ENCODE measurements at places on chromosomes 5 and 9.

GRCh38 chr9:135512241-135512603 lies 9.0 kb upstream of the LCN1 start:
- DNase-seq: no peak

DNA sequence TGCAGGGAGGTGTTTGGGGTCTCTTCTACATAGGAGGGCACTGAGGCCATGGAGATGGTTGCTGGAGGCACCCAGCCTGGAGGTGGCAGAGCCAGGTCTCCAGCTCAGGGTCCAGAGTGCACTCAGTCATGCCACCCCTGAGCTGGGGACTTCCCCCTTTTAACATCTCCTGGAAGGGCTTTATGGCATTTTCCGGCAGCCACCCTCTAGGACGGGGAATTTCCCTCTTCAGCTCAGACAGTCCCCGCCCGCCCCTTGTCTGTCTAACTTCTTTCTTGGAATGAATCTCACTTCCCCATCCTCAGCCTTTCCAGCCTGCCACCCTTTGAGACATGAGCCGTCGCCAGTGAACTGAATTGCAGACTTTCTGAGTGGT lies 49.9 kb downstream of the COL15A1 start:
- DNase-seq: peak; percentile 94

DNA sequence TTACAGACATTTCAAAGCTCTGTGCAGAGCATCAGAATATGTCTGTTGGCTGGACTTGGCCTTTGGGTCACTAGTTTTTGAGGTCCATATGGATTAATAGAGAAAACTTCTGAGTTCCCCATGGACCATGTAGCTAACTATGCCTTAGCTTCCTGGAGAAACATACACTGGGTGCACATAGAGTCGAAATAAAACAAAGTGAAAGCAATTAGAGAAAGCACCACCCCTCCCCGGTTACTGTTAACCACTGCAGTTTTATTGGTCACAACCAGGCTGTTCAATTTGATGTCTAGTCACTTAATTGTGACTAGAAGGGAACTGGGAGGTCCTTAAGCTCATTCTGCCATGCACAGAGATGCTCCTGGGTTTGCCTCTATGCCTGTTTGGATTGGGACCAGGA lies 4.2 kb downstream of the FAM240B start:
- DNase-seq: no peak

- DNase-seq: no peak
These were observed 15.6 kb upstream of the ACSL6 start for GRCh38 chr5:132027027-132027426.

- DNase-seq: no peak
These were observed 90.8 kb downstream of the PLPPR1 start for GRCh38 chr9:101119206-101119819.

- DNase-seq: no peak
These were observed 39.5 kb upstream of the PHF2 start for GRCh38 chr9:93536874-93537273.

GRCh38 chr5:4410151-4410550 lies 730.0 kb upstream of the ADAMTS16 start:
- no peak for DNase-seq

DNA sequence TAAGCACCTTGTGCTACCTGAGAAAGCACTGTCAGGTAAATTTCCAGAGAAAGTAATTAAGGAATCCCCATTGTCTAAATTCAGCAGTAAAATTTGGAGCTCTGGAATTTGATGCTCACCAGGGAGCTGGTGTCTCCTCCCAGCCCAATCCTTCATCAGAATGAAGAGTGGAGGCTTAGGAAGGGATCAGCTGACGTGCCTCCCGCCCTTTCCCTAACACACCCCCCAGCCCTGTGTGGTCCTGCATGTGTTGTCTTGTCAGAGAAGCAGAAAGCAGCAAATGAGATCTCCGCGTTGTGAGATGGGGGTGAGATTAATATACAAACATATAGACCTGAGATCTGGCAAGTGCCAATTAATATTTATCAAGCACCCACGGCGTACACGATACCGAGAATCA lies 26.9 kb upstream of the BARHL1 start:
- no peak for DNase-seq

DNA sequence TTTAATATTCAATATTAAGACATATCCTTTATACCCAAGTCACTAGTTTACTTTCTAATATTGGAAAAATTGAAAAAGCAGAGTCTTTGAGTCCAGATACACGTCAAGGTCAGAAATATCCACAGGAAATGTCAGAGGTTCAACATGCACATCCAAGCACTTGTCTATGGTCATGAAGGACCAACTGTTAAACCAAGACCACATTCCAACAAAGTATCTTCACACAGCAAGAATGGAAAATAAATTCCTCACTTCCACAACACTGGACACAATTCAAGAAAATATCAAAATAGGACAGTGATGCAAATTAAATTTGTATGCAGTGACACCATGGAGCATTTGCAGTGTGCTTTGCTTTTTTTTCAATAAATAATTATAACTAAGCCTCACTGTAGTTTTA lies 142.5 kb downstream of the GABRB2 start:
- DNase-seq: no peak

DNA sequence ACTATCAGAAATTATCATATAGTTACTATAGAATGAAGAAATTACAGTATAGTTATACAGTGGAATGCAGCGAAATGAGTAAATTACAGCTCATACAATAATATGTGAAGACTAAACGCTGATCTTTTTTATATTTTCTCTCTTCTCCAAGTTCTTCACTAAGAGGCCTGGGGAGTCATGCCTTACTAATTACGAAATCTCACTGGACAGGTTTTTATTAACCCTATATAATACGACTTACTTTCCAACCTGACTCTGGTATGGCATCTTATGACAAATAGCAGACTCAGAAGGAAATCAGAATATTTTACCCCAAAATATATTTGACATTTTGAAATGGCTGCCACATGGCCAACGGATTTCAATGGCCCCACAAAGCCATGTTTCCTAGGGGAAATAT lies 9.1 kb downstream of the CARNMT1 start:
- no peak for DNase-seq

- no peak for DNase-seq
These were observed 3.8 kb downstream of the GPR150 start for GRCh38 chr5:95623706-95624105.

- DNase-seq: no peak
These were observed 480.2 kb downstream of the CAAP1 start for GRCh38 chr9:26412446-26412845.

GRCh38 chr5:17089690-17090089 lies 127.7 kb upstream of the BASP1 start:
- no peak for DNase-seq

DNA sequence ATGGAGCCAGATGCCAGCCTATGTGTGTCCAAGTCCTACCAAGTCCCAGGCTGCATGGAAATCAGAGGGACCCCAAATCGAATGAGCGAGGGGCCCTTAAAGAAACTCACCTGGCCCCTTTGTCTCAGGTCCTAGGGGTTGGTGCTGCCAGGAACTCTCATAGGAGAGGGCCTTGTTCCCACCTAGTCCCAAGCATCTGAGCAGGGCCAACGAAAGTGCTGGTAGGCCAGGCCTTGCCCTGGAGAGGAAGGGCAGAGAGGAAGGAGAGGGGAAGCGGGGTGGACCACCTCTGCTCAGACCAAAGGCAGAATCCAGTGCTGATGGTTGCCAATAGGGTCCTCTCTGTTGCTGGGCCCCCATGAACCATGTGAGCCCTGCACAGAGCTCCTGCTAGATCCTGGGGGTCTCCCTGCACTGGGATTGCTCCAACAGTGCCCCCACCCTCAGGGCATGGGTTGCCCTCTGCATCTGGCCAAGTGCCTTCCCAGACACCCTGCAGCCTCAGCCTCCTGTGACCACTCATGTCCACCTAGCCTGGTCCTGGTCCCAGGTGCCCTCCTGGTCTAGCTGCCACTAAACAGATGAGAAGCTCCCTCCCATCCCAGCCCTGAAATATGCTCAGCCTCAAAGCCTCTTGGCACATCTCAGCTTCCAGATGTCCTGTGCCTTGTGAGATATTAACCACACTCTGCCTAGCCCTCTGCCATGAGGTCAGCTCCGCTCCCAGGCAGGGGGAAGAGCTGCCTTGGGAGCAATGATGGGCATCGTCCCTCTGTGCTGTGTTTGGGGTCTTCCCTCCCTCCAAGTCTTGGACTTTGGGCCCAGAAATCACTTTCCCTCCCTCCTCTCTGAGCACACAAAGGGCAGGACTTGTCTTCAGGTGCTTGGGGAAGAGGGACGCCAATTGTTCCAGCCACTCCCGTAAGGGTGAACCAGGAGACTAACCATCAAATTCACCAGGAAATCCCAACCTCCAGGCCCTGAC lies 109.6 kb downstream of the ADAMTS2 start:
- DNase-seq: no peak

DNA sequence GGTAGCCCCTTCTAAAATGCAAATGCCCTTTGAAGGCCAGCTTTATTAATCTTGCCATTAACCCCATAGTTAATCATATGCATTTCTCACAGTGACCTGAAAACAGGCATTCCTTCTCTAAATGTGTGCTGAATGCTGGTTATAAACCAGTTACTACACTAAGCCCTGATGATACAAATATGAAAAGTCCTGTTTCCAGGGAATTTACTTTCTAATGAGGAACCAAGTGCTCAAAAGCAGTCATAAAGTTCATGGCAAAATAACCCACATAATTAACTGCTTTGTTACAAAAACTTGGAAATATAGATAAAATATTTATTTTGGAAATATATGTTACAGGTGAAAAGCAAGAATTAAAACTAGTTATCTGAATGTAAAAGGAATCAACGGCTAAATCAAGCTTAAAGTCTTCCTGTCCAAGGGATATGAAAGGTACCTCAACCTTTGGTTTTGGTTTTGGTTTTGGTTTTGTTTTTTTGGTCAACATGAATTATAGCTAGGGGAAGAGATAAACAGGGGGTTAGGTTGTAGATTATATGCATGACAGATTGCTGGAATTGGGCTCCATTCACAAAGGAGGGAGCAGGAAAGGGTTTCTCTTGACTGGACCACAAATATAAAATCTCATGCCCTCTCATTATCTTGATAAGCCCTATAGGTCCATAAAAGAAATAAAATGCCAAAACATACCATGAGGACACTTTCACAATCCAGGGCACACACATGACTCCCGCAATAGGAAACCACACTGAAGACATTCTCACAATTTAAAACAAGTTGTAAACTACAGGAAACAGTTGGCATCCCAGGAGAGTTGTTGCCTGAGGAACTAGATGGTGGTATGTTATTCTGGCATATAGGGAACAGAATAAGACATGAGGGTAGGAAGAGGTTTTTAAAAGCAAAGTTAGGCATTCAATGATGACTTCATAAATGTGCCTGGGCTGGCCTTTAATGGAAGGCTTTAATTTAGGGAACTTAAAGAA lies 46.7 kb upstream of the MACIR start:
- DNase-seq: peak; percentile 60

GRCh38 chr5:131357739-131358561 lies 94.1 kb downstream of the CDC42SE2 start:
- DNase-seq: peak; percentile 60

- no peak for DNase-seq
These were observed 22.2 kb downstream of the MROH2B start for GRCh38 chr5:41048986-41049385.

DNA sequence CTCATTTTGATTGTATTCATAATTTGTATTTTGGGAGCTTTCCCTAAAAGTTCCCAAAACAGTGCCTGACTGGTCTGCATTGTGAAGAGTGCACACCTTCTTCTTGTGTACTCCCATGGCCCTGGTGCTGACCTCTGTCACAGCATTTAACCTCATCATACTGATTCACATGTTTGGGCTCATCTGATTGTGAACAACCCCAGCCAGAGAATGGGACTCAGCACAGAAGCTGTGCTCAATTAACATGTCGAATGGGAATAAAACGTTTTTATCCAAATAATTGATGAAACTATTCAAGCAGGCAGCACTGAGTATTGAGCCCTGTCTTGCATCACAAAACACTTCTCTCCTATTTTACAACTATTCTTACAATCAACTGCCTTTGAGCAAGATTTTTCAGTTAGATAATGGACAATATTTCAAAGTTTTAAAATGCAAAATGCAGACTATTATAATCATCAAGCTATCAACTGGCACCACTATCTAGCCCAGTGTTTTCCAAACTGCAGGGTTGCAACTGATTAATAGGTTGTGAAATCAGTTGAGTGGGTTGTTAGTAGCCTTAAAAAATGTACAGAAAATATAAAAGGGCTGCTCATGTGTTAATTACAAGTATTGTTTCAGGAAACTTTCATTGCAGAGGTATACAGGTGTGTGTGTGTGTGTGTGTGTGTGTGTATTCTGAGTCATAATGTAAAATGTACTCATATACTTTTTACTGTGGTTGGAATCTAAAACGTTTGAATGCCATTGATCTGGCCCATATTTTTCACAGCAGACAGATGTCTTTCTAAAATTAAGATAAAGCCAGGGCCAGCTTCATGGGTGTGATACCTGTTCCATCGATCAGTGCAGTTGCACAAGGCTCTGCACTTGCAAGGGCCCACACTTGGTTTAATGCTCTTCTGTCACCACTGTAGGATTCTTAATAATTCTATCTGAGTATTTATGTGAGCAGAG lies 190.5 kb downstream of the PIK3R1 start:
- no peak for DNase-seq

GRCh38 chr5:98365126-98365525 lies 408.3 kb upstream of the RGMB start:
- no peak for DNase-seq

DNA sequence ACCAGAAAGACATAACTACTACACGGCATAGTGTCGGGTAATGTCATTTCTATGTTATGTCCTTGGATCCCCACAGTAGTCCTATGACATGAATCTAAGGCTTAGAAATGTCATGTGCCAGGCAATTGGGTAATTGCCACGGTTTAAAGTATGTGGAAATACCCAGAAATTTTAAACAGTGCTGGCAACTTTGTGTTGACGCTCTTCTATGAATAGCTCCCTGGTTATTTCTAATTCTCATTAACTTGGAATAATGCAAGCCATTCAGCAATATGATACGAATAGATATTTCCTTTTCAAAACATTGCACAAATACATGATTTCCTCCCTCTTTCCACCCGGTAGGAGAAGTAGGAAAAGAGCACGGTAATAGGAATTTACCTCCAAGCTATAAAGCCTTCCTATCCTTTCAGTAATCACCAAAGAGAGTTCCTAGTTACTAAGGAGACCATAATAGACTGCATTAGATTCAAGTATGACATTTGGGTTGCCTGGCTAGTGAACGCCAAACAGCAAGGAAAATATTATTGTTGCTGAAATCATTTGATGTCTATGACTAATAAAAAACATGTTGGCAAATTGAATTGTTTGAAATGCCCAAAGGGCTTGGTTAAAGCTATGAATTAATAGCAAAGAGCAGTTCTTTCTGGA lies 168.4 kb downstream of the CCDC192 start:
- DNase-seq: peak; percentile 17
